Psoas muscle (tissue), 8 donors: ENCODE measurements at places on chromosomes 7 and 10.

DNA sequence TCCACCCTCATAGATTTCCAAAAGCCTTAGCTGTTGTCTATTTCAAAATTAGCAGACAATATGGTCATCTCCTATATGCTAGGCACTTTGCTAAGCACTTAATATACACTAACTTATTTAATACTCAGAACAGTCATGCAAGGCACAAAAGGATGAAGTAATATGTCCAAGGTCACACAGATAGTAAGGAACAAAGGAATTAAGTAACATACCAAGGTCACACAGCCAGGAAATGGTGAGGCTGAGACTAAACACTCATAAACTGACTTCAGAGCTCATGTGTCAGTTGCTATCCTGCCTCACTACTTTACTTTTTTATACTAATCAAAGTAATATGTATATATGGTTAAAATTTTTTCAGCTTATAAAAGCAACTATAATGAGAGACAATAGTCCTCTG is 23.6 kb upstream of the HIBADH start:
- DNase-seq: no peak

DNA sequence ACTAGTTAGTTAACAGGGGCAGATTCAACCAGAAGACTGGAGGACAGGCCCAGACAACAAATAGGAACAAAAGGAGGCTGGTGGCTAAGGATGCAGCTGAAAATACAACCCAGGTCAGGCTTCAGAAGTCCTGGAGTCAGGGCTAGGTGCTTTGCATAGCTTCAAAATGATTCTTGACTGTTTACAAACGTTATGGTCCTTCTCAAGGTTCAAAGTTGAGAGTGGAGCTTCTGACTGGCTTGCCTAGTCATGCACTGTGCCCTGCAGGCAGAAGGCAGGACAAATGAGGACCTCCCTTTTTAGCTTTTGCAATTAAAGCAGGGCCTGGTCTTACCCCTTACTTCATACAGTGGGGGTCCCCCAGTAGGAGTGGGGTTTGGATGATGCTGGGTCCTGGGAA is 4.4 kb upstream of the CDH23 start:
- DNase-seq: no peak

- no peak for DNase-seq
Measured at GRCh38 chr7:152666078-152666477, 9.9 kb downstream of the XRCC2 start.

DNA sequence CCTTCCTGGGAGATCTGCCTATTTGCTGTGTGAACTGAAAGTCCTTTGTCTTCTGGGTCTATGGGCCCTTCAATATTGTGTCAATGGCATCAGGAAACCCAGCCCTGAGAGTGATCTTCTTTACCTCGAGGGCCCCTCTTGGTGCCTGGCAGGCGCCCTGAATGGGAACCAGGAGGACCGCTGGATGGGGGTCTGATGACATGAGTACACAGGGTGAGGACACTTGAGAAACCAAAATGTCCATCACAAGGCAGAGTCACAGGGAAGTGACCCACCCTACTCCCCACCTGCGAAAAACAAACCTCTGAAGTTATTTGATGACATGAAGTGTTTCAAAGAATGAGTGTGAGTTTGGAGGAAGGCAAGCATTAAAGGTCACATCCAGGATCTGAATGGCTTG is 17.3 kb downstream of the SFTPA1 start:
- DNase-seq: no peak

- DNase-seq: no peak
Measured at GRCh38 chr7:94368371-94368791, 26.3 kb upstream of the COL1A2 start.

- no peak for DNase-seq
Measured at GRCh38 chr7:36304099-36304425, 85.6 kb upstream of the ANLN start.

- DNase-seq: no peak
Measured at GRCh38 chr10:104446151-104446550, 92.5 kb downstream of the CFAP58 start.

DNA sequence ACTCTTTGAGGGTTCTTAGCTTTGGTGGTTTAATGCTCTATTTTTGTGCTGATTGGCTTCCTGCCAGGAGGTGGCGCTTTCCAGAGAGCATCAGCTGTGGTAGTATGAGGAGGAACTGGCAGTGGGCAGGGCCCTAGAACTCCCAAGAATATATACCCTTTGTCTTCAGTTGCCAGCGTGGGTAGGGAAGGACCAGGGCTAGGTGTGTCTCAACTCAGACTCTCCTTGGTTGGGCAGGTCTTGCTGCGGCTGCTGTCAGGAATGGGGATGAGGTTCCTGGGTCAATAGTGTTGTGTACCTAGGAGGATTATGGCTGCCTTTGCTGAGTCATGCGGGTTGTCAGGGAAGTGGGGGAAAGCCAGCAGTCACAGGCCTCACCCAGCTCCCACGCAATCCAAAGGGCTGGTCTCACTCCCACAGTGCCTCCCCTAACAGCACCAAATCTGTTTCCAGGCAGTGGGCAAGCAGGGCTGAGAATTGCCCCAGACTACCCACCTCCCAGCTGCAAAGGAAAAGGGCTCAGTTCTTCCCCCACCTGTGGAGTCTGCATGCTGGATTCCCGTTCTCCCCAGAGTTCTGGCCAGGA is 191.5 kb downstream of the PHTF2 start:
- DNase-seq: no peak

GRCh38 chr7:92835261-92835850 is 1.0 kb downstream of the CDK6 start:
- peak; percentile 60 for DNase-seq

DNA sequence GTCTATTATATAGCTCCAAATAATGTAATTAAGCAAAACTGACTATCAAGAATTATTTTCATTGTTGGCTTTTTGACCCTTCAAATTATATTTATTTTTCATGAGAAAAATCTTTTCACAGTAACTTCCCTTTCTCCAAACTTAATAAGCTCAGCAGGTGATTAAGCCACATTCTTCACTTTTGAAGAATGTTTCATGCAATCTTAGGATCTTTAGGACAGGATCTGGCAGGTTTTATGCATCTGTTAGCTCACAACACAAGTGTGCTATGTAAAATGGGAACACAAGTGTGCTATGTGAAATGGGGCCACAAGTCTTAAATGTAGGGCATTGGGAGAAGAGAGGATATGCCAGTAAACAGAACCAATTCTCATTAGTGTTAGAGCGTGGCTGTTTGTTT is 26.3 kb downstream of the BCAP29 start:
- no peak for DNase-seq

- DNase-seq: no peak
Measured at GRCh38 chr10:111119637-111120036, 42.8 kb downstream of the ADRA2A start.

- no peak for DNase-seq
Measured at GRCh38 chr7:101200862-101201599, at the start of gene MOGAT3. MOGAT3 (minus strand) TSS chr7:101201036; CDS start chr7:101200854, 182 bp downstream.

GRCh38 chr10:88528201-88528600 is 54.9 kb downstream of the RNLS start:
- DNase-seq: no peak

DNA sequence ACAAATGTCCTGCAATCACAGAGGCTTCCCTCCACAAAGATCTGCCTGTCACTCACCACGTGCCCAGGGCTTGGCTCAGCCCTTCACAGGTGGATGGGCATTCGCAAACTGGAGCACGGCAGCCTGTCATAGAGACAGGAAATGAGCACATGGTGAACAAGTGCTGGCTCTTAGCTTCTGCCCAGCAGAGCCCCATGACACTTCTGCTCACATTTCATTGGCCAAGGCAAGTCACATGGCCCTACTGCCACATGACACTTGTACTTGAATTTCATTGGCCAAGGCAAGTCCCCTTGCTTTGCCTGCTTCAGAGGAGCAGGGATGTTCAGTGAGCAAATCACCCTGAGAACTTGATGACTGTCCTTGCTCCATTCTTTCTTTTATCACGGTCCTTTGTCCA is 110.8 kb upstream of the PPP2R2D start:
- no peak for DNase-seq

DNA sequence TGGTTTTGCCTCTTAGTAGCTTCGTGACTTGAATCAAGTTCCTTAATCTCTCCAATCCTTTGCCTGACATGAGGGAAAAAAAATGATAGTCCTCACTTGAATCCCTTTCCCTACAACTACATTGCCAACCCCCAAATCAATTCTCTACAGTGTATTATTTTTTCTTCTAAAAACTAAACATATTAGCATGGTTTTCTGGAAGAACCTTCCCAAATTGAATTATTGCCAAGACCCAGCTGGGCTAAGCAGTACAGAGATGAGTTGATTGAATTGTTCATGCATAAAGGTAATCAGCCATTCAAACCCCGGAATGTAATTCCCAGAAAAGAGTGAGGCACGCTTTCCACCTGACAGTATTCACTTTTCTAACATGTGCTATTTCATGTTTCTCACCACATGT is 155.6 kb upstream of the AGR3 start:
- DNase-seq: no peak

- no peak for DNase-seq
Measured at GRCh38 chr7:94906065-94906851, 1.1 kb upstream of the PPP1R9A start.

DNA sequence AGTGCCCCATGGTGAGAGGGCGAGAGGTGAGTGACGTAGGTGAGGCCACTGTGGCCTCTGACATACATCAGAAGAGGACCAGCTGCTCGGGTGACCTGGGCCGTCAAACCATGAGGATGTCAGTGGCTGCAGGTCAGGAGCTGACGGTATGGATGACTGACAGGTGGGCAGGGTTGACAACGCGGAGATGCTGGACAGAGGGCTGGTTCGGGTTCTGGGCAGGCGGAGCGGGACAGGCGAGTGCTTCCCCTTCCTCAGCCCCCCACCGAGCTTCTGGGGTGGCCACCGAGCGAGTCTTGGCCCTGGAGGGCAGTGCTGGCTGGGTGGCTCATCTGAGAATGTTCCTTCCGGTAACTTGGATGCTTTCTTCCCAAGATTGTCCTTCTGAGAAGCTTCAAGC is 91.8 kb downstream of the ACTR3B start:
- no peak for DNase-seq

- no peak for DNase-seq
Measured at GRCh38 chr10:124476043-124476725, 14.6 kb downstream of the LHPP start.

GRCh38 chr10:129870961-129871621 is 93.0 kb downstream of the EBF3 start:
- DNase-seq: peak; percentile 56

DNA sequence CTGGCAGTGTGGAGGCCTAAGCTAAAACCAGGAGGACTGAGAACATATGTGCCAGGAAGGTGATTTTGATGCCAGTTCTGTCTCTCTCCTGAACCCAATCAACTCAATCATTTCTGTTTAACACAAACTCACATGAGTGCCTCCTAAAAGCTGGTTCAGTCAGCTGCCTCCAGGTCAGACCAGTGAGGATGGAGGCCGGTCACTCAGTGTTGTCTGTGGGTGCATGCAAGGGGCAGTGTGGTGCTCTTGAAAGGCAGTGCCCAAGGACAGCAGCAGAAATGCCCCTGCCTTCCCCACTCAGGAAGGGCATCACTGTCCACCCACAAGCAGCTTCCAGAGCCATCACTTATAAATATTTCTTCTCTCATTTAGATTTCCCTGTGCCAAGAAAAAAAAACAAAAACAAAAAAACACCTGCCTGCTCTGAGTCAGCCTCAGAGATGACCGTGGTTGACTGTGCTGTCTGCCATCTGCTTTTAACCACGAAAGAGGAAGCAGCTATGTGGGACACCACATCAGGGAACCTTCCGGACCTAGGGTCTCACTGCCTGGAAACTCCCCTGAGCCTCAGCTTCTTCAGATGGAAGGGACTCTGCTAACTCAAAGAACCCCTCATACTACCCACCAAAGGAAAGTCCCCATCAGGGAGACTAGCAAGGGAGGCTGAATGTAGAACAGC is 39.1 kb downstream of the VOPP1 start:
- no peak for DNase-seq

GRCh38 chr7:45219801-45220435 is 62.3 kb downstream of the RAMP3 start:
- no peak for DNase-seq

GRCh38 chr7:100389437-100390088 is 16.3 kb downstream of the PILRA start:
- no peak for DNase-seq

DNA sequence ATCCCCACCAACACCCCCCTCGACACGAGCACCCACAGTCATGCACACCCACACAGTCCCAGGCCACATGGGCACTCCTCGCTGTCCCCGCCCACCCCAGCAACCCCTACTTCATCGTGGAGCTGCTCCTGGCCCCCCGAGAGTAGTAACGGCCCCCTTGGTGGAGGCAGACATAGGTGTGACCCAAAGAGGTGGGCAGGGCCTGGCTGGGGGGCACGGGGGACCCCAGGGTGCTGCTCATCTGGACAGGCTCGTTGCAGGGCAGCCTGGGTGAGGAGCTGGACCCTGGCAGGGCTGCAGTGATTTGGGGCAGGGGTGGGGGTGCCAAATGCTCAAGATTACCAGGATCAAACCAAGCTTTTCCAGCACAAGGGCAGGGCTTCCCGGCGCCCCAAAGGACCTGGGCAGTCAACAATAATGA is 42.4 kb upstream of the ZMIZ1 start:
- peak; percentile 4 for DNase-seq
